ENCODE measurements at places on chromosomes 16 and 17.
A peak's percentile ranks its signal among the peaks of the same experiment; 100 is the strongest.

- peaks cover 3% of the 10 kb centered on the region for H3K4me1 ChIP-seq
- no peak overlapping the region for H3K4me3 ChIP-seq
- H3K27ac ChIP-seq, result no peak overlapping the region
- no peak for DNase-seq
- no peaks in the 10 kb centered on the region for H3K36me3 ChIP-seq
- peaks cover 2% of the 10 kb centered on the region for H3K27me3 ChIP-seq
Observed at GRCh38 chr16:48272837-48273421, 25.6 kb upstream of the ABCC11 start.

DNA sequence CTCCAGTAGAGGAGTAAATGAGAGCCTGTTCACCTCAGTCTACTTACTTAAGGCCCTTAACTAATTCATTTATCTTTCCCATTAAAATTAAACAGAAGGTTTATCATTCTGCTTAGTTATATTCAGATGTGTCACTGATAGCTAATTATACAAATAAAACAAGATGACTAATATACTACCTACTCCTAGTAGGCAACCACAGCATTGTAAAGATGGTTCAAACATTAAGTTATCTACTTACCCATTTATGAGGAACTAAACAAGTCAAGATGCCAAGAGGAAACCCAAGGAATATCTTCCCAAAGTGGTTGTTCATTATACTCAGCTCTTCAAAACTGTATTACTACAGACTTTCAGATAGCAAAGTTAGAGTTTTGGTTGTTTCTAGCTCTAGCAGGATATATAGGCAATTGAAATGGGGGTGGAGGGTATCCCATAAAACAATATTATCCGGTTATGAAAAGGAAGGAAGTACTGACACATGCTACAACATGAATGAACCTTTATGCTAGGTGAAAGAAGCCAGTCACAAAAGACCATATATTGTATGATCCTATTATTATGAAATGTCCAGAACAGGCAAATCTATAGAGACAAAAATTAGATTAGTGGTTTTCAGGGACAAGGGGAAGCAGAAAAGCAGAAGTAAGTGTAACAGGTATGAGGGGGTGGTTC, 56.5 kb downstream of the SPAG9 start:
- peaks cover 2% of the 10 kb centered on the region for H3K4me1 ChIP-seq
- DNase-seq, result no peak
- H3K27ac ChIP-seq, result no peak overlapping the region

DNA sequence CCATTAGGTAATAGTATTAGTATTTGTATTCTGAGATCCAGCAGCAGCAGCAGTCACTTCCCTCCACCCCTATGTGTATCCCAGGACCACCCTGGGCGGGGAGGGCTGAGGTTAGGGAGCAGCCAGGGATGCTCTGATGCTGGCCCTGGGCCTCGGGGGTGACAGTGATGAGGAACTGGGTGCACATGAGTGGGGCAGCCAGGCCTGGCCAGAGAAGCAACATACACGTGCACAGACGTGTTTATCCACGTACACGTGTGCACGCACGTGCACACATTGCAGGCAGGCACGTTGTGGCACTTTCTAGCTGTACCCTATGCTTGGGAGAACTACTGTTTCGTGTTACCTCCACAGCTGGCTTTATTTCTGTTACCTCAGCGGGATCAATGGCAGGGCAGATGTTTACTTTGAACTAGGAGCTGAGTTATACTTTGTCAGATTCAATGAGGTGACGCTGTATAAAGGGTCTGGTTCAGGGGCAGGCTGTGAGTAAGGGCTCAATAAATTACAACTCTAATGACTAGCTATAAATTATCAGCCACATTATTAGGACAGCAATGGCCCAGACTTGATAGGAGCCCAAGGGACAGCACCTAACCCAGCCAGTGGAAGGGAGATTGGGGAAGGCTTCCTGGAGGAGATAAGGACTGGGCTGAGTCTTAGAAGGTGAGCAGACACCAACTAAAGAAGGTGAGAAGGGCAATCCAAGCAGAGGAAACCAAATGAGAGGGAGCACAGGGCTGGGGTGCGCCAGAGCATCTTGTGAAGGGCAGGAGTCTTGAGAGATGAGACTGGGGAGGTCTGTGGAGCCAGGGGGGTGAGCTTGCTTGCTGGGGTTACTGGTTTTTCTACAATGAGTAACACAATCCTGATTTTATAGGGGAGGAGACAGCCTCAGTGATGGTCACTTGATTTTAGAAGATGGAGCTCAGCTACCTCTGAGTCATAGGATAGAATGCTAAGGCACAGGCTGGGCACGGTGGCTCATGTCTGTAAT, 22.4 kb upstream of the CA4 start:
- H3K36me3 ChIP-seq, result no peaks in the 10 kb centered on the region
- no peak overlapping the region for H3K27ac ChIP-seq
- peaks cover 1% of the 10 kb centered on the region for H3K27me3 ChIP-seq
- DNase-seq, result no peak
- no peaks in the 10 kb centered on the region for H3K4me1 ChIP-seq
- H3K4me3 ChIP-seq, result no peak overlapping the region

GRCh38 chr16:30018731-30019158, 4.3 kb upstream of the C16orf92 start:
- no peak for DNase-seq
- H3K27ac ChIP-seq, result no peak overlapping the region
- H3K27me3 ChIP-seq, result peaks cover 3% of the 10 kb centered on the region

DNA sequence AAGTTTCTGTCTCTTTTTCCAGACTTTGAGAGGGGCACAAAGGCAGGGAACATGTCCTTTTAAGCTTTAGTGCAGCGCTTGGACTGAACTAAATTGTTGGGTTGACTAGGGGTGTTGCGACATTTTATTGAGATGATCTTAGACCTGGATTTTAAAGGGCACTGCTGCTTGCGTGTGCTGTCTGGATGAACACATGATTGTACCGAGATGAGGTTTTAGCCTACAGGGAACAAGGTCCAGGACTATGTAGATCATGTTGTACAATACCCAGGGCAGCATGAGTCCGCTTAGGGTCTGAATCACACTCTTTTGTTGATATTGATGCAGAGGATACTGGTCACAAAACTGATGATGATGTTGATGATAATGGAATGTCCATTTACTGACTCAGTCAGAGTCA, 5.2 kb upstream of the RGS9 start:
- no peak overlapping the region for H3K4me3 ChIP-seq
- H3K36me3 ChIP-seq, result no peaks in the 10 kb centered on the region
- H3K27ac ChIP-seq, result no peak overlapping the region
- DNase-seq, result no peak
- no peaks in the 10 kb centered on the region for H3K4me1 ChIP-seq
- H3K27me3 ChIP-seq, result peaks cover 6% of the 10 kb centered on the region

DNA sequence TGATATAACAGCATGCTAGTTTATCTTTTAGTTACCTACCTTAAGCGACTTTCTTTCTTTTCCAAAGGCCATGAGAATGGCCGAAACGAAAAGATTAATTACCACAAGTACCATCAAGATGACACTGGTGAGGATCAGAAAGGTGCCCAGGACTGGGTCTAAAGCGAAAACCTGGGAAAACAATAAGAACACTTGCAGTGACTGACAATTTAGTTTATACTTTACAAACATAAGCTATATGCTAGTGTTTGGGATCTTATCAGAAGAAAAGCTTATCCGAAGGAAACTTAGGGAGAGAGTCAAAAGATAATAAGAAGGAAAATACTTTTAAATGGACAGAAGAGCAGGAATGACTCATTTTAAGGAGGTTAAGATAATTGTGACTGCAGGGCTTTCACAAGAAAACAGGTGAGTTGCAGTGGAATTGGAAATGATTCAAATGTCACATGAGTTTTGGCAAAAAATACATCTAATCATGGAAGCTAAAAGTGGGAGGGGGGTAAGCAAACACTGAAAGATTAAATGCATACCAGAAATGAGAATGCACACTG, 34.8 kb downstream of the IST1 start:
- peaks cover 2% of the 10 kb centered on the region for H3K4me1 ChIP-seq
- no peaks in the 10 kb centered on the region for H3K36me3 ChIP-seq
- H3K4me3 ChIP-seq, result no peak overlapping the region
- H3K27me3 ChIP-seq, result peaks cover 1% of the 10 kb centered on the region
- no peak for DNase-seq

GRCh38 chr17:34443619-34444469, 80.8 kb upstream of the CCL1 start:
- no peak overlapping the region for H3K27ac ChIP-seq
- no peaks in the 10 kb centered on the region for H3K36me3 ChIP-seq
- no peak overlapping the region for H3K4me3 ChIP-seq
- H3K27me3 ChIP-seq, result peaks cover 3% of the 10 kb centered on the region
- H3K4me1 ChIP-seq, result peaks cover 37% of the 10 kb centered on the region
- peak; percentile 68 for DNase-seq

GRCh38 chr17:75654176-75654575, 12.8 kb downstream of the RECQL5 start:
- H3K36me3 ChIP-seq, result no peaks in the 10 kb centered on the region
- H3K4me1 ChIP-seq, result no peaks in the 10 kb centered on the region
- no peak for DNase-seq
- no peak overlapping the region for H3K27ac ChIP-seq
- H3K4me3 ChIP-seq, result no peak overlapping the region

DNA sequence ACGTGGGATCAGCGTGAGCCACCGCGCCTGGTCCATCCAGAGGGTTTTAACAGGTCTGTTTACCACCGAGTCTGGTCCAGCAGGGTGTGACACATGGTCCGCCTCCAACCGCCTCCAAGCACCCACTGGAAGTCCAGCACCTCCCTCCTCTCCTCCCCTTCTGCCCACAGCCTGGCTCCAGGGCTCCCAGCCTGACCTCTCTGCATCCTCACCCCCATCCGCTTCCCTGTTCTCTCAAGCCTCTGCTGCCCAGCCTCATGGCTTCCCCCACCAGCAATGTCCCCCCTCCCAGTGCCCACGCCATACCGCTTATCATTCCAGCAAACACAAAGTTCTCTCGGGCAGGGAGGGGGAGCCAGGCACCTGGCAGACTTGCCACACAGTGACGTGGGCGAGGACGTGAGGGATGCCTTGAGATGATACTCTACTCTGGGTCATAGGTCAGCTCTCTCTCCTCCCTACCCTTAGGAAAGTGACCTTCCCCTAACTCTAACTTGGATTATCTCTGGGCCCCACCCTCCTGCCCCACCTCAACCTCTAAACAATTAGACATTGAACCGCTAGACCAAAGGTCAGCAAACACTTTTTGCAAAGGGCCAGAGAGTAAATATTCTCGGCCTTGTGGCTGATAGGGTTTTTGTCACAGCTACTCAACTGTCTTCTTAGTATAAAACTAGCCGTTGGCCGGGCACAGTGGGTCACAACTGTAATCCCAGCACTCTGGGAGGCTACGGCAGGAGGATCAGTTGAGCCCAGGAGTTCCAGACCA, 23.1 kb downstream of the CDC42EP4 start:
- peaks cover 42% of the 10 kb centered on the region for H3K4me1 ChIP-seq
- H3K27ac ChIP-seq, result no peak overlapping the region
- H3K4me3 ChIP-seq, result no peak overlapping the region
- no peak for DNase-seq
- H3K36me3 ChIP-seq, result no peaks in the 10 kb centered on the region

- H3K4me1 ChIP-seq, result peaks cover 3% of the 10 kb centered on the region
- peaks cover 3% of the 10 kb centered on the region for H3K36me3 ChIP-seq
- H3K27ac ChIP-seq, result no peak overlapping the region
- H3K27me3 ChIP-seq, result peaks cover 11% of the 10 kb centered on the region
- no peak overlapping the region for H3K4me3 ChIP-seq
Observed at GRCh38 chr17:56912105-56912999, 1.5 kb downstream of the TRIM25 start.
